ENCODE measurements at places on chromosomes 4 and X. TPM values are rescaled to one million over a fixed set of nuclear protein-coding genes. Genes with fewer than 3 reads are reported as not detected.

GLRA3 gene
- not detected for total RNA-seq

NKX3-2 gene
- under 0.01 TPM for total RNA-seq

PYURF gene
- total RNA-seq, result 94.1 TPM

IDUA gene
- 10.5 TPM for total RNA-seq

TGIF2LX gene
- not detected for total RNA-seq
